Fibroblast of the aortic adventitia (primary cell): ENCODE measurements at places on chromosomes 5 and 9. TPM values are rescaled to one million over a fixed set of nuclear protein-coding genes. Genes with fewer than 3 reads are reported as not detected.

AGXT2 gene
- total RNA-seq, result not detected in 2 replicates

FYB1 gene
- total RNA-seq, result 0.08 and 0.54 TPM in 2 replicates

ROPN1L gene
- total RNA-seq, result 0.63 TPM in 1 of 2 replicates, not detected in the other

CLTB gene
- 49.3 and 76.5 TPM in 2 replicates for total RNA-seq

MCIDAS gene
- total RNA-seq, result not detected in 2 replicates

RNF183 gene
- not detected in 2 replicates for total RNA-seq

CTNNA1 gene
- 327 and 497 TPM in 2 replicates for total RNA-seq

SHOC1 gene
- 0.09 TPM in 1 of 2 replicates, not detected in the other for total RNA-seq

ZNF608 gene
- 20.4 and 30.3 TPM in 2 replicates for total RNA-seq

EPB41L4B gene
- 0.08 and 1.8 TPM in 2 replicates for total RNA-seq

C5orf58 gene
- total RNA-seq, result not detected in 2 replicates

TOMM5 gene
- 58.5 and 181 TPM in 2 replicates for total RNA-seq

FRMD3 gene
- 2.0 and 4.8 TPM in 2 replicates for total RNA-seq

NMUR2 gene
- total RNA-seq, result not detected in 2 replicates

RHOBTB3 gene
- 82.2 and 86.9 TPM in 2 replicates for total RNA-seq

GPRIN1 gene
- total RNA-seq, result 1.7 and 7.1 TPM in 2 replicates

SPINK4 gene
- not detected in 2 replicates for total RNA-seq

VLDLR gene
- 12.7 and 41.3 TPM in 2 replicates for total RNA-seq

LECT2 gene
- total RNA-seq, result not detected in 2 replicates

GABRA1 gene
- not detected in 2 replicates for total RNA-seq

FOXI1 gene
- not detected in 2 replicates for total RNA-seq

PAPPA gene
- 12.3 and 80.5 TPM in 2 replicates for total RNA-seq

TMEM174 gene
- not detected in 2 replicates for total RNA-seq

CDKN2B gene
- 16.0 and 35.8 TPM in 2 replicates for total RNA-seq

FOXD1 gene
- 0.74 and 4.2 TPM in 2 replicates for total RNA-seq

TMEM215 gene
- total RNA-seq, result not detected in 2 replicates

SLC6A7 gene
- not detected in 2 replicates for total RNA-seq

KLHL9 gene
- 39.0 and 48.4 TPM in 2 replicates for total RNA-seq

EQTN gene
- not detected in 2 replicates for total RNA-seq

NEUROG1 gene
- not detected in 2 replicates for total RNA-seq

SLC22A4 gene
- total RNA-seq, result 3.4 and 5.7 TPM in 2 replicates

PCDHA4 gene
- 0.09 and 1.1 TPM in 2 replicates for total RNA-seq

LAMC3 gene
- total RNA-seq, result 0.08 TPM in 1 of 2 replicates, not detected in the other

PCDHB13 gene
- 0.27 and 0.65 TPM in 2 replicates for total RNA-seq

PCDHB5 gene
- 0.45 and 0.57 TPM in 2 replicates for total RNA-seq

CCDC171 gene
- total RNA-seq, result 8.1 and 13.3 TPM in 2 replicates

FAXDC2 gene
- 9.8 and 17.4 TPM in 2 replicates for total RNA-seq

CENPH gene
- 9.6 and 20.2 TPM in 2 replicates for total RNA-seq

HTR4 gene
- 0.18 TPM in 1 of 2 replicates, not detected in the other for total RNA-seq

GTF3C4 gene
- total RNA-seq, result 16.4 and 19.8 TPM in 2 replicates

KCNMB1 gene
- not detected in 2 replicates for total RNA-seq

SHC3 gene
- total RNA-seq, result 26.5 and 28.0 TPM in 2 replicates

MARCHF11 gene
- not detected in 2 replicates for total RNA-seq

RC3H2 gene
- total RNA-seq, result 47.7 and 58.8 TPM in 2 replicates
